ENCODE measurements at places on chromosomes 16 and 17. TPM values are rescaled to one million over a fixed set of nuclear protein-coding genes. Genes with fewer than 3 reads are reported as not detected.

TMED6 gene
- total RNA-seq, result 5.0 TPM

- no peaks in the 10 kb centered on the region for H3K4me1 ChIP-seq
- H3K36me3 ChIP-seq, result no peaks in the 10 kb centered on the region
- H3K4me3 ChIP-seq, result no peak overlapping the region
- DNase-seq, result no peak
Observed at GRCh38 chr17:70523426-70523825, 354.1 kb downstream of the KCNJ2 start.

GRCh38 chr16:31323959-31324629, 30.9 kb upstream of the ITGAX start:
- no peaks in the 10 kb centered on the region for H3K27me3 ChIP-seq
- no peak for DNase-seq
- no peak overlapping the region for H3K4me3 ChIP-seq
- peaks cover 17% of the 10 kb centered on the region for H3K4me1 ChIP-seq

DNA sequence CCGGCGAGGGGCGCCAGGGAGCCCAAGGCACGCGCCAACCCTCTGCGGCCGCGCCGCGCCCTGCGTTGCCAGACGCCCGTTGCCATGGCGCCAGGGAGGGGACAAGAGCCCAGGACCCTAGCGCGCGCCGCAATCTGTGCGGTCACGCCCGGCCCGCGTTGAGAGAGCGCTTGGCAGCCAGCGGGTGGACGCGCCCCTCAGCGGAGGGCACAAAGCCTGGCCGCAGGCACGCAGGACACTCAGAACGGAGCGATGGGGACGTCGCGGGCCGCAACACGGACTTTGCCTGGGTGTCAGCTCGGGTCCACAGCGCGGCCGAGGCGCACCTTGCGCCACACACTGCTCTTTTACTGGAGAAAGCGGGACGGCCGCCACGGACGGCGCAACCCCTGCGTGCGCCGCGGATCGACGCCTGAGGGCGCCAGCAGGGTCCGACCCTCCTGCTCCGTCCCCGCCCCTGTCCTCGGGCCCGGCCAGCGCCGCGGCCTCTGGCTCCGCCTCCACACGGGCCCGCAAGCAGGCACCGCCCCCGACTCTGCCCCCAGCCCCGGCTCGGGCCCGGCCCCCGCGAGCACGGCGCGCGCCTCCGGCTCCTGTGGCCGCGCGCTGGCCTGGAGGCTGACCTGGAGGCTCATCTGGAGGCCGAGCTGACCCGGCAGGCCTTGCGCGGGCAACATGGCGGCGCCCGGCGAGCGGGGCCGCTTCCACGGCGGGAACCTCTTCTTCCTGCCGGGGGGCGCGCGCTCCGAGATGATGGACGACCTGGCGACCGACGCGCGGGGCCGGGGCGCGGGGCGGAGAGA, at the start of gene GFER:
Gene GFER (plus strand): TSS at position 650 of the 803 bp plus-strand sequence. CDS start 26 bp downstream, at position 676.
- no peaks in the 10 kb centered on the region for H3K36me3 ChIP-seq
- peak within 1 kb of the TSS; percentile 75 for H3K4me3 ChIP-seq
- H3K27me3 ChIP-seq, result peaks cover 10% of the 10 kb centered on the region
- H3K27ac ChIP-seq, result peak within 1 kb of the TSS; percentile 47
- DNase-seq, result peak; percentile 96
- peaks cover 21% of the 10 kb centered on the region for H3K4me1 ChIP-seq

- peaks cover 6% of the 10 kb centered on the region for H3K4me1 ChIP-seq
- DNase-seq, result no peak
- H3K27ac ChIP-seq, result no peak overlapping the region
Observed at GRCh38 chr16:73071131-73071940, 23.4 kb upstream of the ZFHX3 start.

NOG gene
- not detected for total RNA-seq

- no peak overlapping the region for H3K4me3 ChIP-seq
- DNase-seq, result no peak
- H3K27ac ChIP-seq, result no peak overlapping the region
- H3K4me1 ChIP-seq, result no peaks in the 10 kb centered on the region
- H3K27me3 ChIP-seq, result no peaks in the 10 kb centered on the region
- no peaks in the 10 kb centered on the region for H3K36me3 ChIP-seq
Observed at GRCh38 chr17:44926821-44927525, 11.7 kb upstream of the GFAP start.

- H3K4me3 ChIP-seq, result no peak overlapping the region
- no peak overlapping the region for H3K27ac ChIP-seq
- no peak for DNase-seq
- H3K27me3 ChIP-seq, result no peaks in the 10 kb centered on the region
- no peaks in the 10 kb centered on the region for H3K36me3 ChIP-seq
- no peaks in the 10 kb centered on the region for H3K4me1 ChIP-seq
Observed at GRCh38 chr17:54848368-54848987, 52.2 kb upstream of the TOM1L1 start.

GRCh38 chr17:41326173-41327145, 10.9 kb upstream of the KRTAP17-1 start:
- no peak for DNase-seq
- no peaks in the 10 kb centered on the region for H3K4me1 ChIP-seq
- no peak overlapping the region for H3K27ac ChIP-seq

MOSMO gene
- 14.1 TPM for total RNA-seq

FBXL16 gene
- total RNA-seq, result 0.26 TPM

- H3K4me1 ChIP-seq, result no peaks in the 10 kb centered on the region
- no peak overlapping the region for H3K27ac ChIP-seq
- H3K36me3 ChIP-seq, result no peaks in the 10 kb centered on the region
- peaks cover 11% of the 10 kb centered on the region for H3K27me3 ChIP-seq
- no peak for DNase-seq
- H3K4me3 ChIP-seq, result no peak overlapping the region
Observed at GRCh38 chr16:87101903-87102302, 215.3 kb downstream of the C16orf95 start.

DNA sequence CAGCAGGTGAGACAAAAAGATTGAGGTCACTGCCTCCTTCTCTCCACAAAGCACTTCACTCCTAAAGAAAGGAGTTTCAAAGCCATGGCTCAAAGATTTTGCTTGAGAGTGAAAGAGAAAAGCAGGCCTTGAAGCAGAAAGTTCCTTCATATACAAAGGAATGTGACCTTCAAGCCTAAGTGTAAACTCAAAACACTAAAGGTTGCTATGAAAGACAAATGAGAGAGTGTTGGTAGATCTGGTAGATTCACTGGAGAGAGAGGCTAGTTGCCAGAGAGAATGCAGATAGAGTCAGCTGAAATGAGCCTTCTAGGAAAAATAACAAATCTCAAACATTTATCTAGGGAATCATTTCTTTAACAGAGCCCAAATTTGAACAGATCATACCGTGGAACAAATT, 305.2 kb downstream of the CDH8 start:
- no peaks in the 10 kb centered on the region for H3K4me1 ChIP-seq
- no peak overlapping the region for H3K27ac ChIP-seq
- H3K27me3 ChIP-seq, result no peaks in the 10 kb centered on the region
- no peak overlapping the region for H3K4me3 ChIP-seq

DNA sequence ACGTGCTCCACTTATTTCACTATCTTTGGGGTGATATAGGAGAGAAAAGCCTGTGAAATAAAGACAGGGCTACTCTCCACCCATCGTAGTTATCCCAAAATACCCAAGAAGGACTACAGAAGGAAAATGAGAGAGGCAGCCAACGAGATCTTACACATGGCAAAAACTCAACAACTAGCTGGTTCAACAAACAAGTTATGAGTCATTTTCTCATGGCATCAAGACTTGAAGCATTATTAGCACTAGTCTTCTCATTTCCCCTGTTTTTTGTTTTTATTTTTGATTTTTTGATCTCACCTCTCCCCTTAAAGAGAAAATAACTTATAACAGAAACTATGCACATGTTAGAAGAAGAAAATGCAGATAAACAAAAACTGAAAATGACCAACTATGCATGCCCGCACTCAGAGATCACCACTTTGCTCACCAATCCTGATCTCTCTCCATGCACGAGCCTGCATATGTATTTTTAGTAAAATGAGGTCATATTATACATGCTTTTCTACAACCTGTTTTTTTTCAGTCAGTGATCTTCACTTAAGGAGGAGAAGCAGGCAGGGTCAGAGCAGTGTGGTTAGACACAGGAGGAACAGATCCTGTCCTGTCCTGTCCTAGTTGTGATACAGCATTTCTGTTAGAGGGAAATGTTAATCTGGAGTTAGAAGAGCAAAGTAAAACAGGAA, 22.8 kb downstream of the FAM117A start:
- peak overlapping the region; percentile 100 for H3K27ac ChIP-seq
- DNase-seq, result peak; percentile 47
- H3K36me3 ChIP-seq, result peaks cover 8% of the 10 kb centered on the region
- H3K27me3 ChIP-seq, result no peaks in the 10 kb centered on the region

GRCh38 chr16:4763791-4764190, 3.2 kb downstream of the ZNF500 start:
- H3K27me3 ChIP-seq, result no peaks in the 10 kb centered on the region
- peaks cover 17% of the 10 kb centered on the region for H3K4me1 ChIP-seq
- H3K27ac ChIP-seq, result no peak overlapping the region
- H3K36me3 ChIP-seq, result peaks cover 6% of the 10 kb centered on the region

- H3K4me1 ChIP-seq, result no peaks in the 10 kb centered on the region
- H3K4me3 ChIP-seq, result no peak overlapping the region
- no peak for DNase-seq
- peaks cover 7% of the 10 kb centered on the region for H3K27me3 ChIP-seq
Observed at GRCh38 chr17:56313201-56313600, 159.9 kb downstream of the ANKFN1 start.

P2RX1 gene
- 3.9 TPM for total RNA-seq

DNA sequence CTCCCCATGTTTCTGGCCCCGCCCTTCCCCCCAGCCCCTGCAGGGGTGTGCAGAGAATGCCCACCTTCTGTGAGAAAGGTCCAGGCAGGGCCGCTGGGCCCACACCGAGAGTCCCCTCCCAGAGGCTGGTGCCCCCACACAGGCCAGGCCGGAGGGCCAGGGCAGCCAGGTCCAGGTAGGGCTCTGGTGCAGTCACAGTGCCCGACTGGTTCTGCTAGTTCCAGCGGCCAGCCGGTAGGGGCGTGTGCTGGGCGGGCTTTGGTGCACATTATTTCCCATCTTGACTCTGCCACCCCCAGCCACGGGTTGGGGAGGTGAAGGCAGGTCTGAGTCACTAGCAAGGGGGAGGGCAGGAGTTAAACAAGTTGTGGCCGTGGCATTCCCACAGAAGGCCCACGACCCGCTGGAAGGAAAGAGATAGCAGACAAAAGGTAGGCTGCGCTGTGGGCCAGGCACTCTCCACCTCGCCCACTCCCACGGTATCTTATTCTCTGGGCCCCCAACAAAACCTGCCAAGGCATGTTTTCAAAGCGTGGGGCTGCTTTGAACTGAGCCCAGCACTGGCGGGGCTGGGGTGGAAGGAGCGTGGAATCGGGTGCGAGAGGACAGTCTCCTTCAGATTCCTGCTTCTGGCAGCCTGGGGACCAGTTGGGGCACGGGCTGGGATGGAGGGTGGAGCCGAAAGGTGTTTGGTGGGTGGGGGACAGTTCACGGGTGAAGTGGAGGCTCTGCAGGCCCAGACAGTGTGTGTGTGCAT, 1.9 kb downstream of the EPN3 start:
- no peak overlapping the region for H3K4me3 ChIP-seq
- H3K36me3 ChIP-seq, result no peaks in the 10 kb centered on the region
- no peak overlapping the region for H3K27ac ChIP-seq

DNA sequence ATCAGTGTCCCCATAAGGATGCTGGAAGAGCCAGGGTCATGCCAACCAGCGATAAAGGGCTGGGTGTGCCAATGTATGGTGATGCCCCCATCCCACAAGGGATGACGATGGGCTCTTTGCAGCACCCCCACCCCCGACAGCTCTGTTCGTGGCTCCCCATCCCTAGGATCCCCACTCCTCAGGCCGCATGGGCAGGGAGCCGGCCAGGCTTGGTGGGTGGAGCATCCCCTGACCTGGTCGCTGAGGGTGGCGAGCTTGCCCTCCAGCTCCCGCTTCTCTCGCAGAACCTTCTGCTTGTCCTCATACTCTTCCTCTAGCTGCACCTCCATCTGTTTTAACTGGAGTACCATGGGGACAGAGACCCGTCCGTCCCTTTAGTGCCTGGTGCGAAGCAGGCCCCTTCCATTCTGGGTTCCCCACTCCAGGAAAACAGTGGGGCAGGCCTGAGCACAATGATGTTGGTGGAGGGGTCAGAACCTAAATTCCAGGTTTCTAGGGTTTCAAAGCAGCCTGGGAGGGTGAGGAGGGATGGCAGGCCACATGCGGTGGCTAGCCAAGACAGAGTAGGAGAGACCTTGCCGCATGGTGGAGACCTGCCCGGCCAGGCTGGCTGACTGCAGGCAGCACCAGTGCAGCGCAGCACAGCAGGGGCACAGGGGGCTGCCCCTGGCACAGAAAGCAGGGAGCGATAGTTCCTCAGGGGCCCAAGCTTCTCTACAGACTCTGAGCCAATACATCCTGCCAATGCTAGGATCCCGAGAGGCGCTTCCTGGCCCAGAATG, 50.3 kb downstream of the PIPOX start:
- no peaks in the 10 kb centered on the region for H3K36me3 ChIP-seq
- H3K4me3 ChIP-seq, result no peak overlapping the region
- no peak overlapping the region for H3K27ac ChIP-seq
- no peaks in the 10 kb centered on the region for H3K27me3 ChIP-seq

CDRT15 gene
- not detected for total RNA-seq

RAC3 gene
- total RNA-seq, result 6.1 TPM

KRTAP3-1 gene
- total RNA-seq, result not detected

ZG16 gene
- not detected for total RNA-seq

- no peaks in the 10 kb centered on the region for H3K36me3 ChIP-seq
- peaks cover 33% of the 10 kb centered on the region for H3K27me3 ChIP-seq
- H3K4me3 ChIP-seq, result no peak overlapping the region
- H3K27ac ChIP-seq, result no peak overlapping the region
- no peak for DNase-seq
- peaks cover 4% of the 10 kb centered on the region for H3K4me1 ChIP-seq
Observed at GRCh38 chr16:19294156-19294649, 8.7 kb downstream of the CLEC19A start.

HSD17B1 gene
- 1.6 TPM for total RNA-seq

ITGB3 gene
- total RNA-seq, result 0.39 TPM

GRCh38 chr17:49063652-49064051, 66.5 kb downstream of the IGF2BP1 start:
- H3K27ac ChIP-seq, result no peak overlapping the region
- DNase-seq, result no peak
- no peaks in the 10 kb centered on the region for H3K36me3 ChIP-seq
- no peaks in the 10 kb centered on the region for H3K4me1 ChIP-seq

GRCh38 chr17:42065201-42065600, 14.8 kb upstream of the C17orf113 start:
- no peak overlapping the region for H3K4me3 ChIP-seq
- DNase-seq, result no peak
- no peak overlapping the region for H3K27ac ChIP-seq
- no peaks in the 10 kb centered on the region for H3K36me3 ChIP-seq
- H3K27me3 ChIP-seq, result no peaks in the 10 kb centered on the region
- peaks cover 12% of the 10 kb centered on the region for H3K4me1 ChIP-seq

All from natural killer cell treated with Interleukin-12 subunit alpha and Interleukin-12 subunit beta and Interleukin-15 and Interleukin-18, amount 100 ng/mL, for 72 hours (primary cell).